H1 (cell line): ENCODE measurements at places on chromosomes 16 and 17.

DNA sequence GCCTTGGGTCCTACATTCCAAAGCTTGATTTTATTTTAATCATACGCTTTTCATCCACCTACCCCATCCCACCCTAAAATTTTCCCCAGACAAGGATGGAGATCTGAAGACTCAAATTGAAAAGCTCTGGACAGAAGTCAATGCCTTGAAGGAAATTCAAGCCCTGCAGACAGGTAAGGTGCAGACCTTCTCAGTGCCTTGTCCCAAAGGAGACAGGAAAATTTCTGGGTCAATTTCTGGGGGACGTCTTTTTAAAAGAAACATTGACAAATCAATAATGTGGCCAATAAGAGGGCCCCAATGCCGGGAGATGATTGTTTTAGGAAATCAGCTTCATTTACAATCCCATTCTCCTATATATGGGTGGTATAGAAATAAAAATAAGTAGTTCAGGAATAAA lies 5.7 kb downstream of the CLEC3A start:
- DNase-seq: no peak

DNA sequence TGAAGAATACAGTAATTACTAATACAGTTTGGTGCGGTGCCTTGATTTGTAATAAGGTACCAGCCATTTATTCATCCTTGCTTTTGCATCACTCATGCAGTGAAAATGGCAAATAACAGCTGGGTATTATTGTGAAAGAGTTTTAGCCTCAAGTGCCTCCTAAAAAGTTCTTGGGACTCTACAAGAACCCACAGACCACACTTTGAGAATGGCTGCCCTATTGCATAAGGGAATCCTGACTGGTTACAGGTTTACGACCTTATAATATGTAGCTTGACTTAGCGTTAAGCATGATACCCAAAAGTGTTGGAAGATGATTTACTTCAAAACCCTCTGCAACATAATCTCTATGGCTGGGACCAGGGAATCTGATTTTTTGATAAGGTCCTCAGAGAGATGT lies 4.2 kb downstream of the MYH13 start:
- no peak for DNase-seq

DNA sequence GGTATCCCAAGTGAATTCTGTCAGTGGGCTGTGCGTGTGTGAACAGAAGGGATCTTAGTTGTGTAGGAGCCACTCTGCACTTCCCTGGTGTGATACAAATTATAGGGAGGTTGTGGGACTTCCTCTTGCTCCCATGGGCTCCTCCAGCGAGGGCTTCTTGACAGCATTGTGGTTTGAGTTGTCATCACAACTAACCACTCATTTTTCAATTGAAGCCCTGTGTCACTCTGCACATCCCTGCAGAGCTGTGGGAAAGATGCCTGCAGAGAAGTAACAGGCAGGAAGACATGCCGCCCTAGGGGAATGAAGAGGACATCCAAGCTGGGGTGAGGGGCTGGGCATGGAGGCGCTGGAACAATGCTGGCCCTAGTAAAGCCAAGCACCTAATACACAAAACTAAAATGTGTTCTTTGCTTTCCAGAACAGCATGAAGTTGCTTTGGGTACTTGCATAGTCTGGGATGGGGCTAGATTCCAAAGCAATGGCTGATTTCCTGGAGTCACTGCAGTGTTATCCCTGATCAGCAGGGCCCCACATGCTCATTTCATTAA lies 692.5 kb downstream of the TOX3 start:
- no peak for DNase-seq

DNA sequence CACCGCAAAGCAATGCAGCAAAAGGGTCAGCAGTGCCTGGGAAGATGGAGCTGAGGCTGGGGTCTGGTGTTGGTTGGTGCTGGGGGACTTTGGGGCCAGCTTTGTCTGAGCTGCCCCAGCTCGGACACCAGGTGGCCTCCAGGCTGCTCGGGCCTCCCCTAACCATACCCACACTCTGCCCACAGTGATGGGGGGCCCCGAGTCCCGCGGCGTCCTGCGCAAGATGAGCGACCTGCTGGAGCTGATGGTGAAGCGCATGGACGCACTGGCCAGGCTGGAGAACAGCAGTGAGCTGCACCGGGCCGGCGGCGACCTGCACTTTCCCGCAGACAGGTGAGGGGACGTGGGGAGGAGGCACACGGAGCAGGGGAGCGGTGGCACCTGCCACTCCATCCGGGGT lies 13.8 kb downstream of the MGAT5B start:
- DNase-seq: no peak

DNA sequence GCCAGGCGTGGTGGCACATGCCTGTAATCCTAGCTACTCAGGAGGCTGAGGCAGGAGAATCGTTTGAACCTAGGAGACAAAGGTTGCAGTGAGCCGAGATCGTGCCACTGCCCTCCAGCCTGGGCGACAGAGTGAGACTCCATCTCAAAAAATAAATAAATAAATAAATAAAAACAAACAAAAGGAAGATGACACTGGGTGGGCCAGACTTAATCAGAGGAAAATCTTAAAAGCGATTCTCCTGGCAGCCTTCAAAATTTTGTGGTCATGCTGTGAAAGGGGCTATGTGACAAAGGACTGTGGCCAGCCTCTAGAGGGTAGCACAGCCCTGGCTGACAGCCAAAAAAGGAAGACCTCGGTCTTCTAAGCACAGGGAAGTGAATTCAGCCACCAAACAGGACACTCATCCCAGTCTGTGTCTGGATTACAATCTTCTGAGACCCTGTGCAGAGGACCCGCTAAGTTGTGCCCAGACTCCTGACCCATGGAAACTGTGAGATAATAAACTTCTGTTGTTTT lies 391.1 kb downstream of the CNTNAP4 start:
- no peak for DNase-seq

GRCh38 chr16:56294579-56294978 lies 103.3 kb downstream of the GNAO1 start:
- no peak for DNase-seq

DNA sequence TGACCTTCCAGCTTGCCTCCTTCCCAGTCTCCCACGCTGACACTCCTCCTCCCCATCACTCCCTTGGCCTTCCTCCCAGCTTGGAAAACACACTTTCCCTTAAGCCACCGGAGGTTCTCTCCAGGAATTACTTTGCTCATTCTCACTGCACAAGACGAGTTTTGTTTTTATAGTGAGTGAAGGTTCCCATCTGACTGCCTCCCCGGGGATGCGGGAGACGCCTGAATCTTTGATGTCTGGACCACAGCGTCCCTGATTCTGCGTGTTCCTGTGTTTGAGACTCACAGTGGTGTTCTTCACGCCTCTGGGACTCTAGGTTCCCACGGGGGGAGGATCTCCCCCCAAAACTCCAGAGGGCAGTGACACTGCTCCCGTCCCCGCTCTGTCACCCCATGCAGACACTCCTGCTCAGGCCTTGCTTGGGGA lies 2.0 kb downstream of the DNAI2 start:
- no peak for DNase-seq

GRCh38 chr16:84355149-84355548 lies 13.2 kb upstream of the ATP2C2 start:
- no peak for DNase-seq

DNA sequence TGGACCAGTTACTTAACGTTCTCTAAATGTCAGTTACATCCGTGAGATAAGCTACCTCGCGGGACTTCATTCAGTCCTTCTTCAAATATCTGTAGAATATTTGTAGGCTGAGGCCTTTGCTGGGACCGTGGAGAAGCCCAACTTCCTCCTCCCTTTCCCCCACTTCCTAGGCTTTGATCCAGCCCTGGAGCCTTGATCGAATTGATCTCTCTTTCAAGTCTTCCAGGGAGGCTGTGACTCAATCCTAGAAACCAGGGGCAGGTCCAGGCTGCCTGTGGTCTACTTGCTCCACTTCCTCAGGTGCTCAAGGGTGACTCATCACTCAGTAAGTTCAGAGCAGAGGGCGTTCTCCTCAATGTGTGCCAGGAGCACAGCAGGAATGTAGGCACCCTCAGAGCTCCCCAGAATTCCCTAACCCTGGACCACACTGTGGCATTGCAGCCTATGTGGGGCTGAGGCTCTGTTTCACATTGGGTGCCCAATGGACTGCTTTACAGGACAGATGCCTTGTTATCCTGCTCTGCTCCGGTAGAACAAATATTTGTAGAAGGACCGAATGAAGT lies 11.2 kb upstream of the CEP20 start:
- DNase-seq: no peak

DNA sequence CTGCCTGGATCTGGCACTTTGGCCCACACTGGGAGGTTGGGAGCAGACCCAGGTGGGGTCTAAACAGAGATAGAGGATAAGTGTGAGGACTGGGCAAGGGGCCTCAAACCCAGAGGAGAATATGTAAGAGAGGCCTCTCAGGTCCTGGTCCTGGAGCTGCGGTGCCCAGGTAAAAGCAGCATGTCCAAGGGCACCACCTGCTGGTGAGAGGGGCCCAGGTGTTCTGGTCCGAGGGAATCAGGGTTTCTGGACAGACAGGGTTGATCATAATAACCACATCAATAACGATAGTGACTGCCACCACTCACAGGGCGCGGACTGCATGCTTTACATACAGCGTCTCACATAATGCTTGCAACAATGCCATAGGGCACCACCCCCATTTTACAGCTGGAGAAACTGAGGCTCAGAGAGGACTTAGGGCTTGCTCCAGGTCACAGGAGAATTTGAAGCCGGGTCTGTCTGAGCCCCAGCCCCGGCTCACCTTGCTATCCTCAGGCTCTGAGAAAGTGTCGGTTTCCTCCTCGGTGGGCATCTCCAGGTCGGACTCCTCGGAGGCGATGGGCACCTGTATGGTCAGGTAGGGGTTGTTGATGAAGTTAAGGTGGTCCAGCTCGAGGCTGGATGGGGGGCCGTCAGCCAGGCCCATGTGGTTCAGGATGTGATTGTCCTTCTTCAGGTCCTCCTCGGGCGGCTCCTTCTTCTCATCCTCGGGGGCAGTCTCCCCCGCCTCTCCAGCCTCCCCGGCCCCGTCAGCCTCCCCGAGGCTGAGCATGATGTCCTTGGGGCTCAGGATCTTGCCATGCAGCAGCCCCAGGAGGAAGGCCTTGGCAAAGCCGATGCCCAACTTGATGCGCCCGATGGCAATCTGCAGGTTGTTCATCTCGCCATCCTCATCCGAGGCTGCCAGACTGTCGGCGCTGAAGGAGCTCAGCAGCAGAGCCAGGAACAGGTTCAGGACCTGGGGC lies 19.1 kb upstream of the CD79B start:
- peak; percentile 88 for DNase-seq

DNA sequence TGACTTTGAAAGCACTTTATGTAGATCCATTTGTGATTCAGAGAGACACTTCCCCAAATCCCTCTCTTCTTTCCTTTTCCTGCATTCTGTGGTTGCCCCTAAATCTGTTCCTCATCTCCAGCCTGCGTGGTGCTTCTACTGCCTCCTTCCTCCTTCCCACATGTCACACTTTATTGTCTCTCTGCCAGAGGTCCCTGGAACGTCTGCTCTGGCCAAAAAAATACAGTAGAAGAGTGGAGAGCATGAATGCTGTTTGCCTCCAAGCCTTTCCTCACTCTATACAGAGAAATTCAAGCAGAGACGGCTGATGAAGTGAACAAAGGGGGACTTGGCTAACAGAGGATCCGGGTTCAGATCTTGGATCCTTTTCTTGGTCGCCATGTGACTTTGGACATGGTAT lies 22.8 kb upstream of the IRX3 start:
- DNase-seq: no peak

DNA sequence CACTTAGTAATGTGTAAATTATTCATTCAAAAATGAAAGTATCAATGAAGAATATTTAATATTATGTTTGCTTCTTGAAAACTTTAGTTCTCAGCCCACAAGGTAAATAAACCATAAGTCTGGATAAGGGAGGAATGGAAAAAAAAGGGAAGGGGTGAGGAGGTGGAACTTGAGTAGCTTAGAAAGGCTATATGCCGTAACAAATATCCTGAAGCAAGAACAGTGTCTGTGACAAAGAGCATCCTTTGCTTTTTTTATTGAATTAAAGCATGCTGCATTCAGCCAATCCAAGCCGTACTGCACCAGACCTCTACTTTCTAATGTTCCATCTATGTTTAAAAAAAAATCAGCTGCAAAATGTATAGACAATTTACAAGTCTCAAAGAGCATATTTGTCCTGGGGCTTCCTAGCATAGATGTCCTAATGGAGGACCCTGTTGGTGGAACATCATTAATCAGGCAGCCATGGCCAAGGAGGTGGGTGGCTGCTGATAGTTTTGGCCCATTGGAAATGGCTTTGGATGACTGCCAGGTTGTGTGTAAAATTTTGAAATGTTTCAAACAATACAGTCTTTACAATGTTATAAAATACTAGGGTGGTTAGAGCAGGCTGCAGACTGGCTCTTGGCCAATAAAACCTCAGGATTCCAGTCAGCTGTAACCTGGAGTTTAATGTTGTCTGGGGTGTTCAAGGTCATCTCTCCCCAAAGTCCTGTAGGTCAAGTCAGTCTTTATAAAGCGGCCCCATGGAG lies 895.8 kb upstream of the SOX9 start:
- no peak for DNase-seq

- DNase-seq: peak; percentile 86
Observed at GRCh38 chr17:81142301-81143199, 22.8 kb upstream of the PVALEF start.

DNA sequence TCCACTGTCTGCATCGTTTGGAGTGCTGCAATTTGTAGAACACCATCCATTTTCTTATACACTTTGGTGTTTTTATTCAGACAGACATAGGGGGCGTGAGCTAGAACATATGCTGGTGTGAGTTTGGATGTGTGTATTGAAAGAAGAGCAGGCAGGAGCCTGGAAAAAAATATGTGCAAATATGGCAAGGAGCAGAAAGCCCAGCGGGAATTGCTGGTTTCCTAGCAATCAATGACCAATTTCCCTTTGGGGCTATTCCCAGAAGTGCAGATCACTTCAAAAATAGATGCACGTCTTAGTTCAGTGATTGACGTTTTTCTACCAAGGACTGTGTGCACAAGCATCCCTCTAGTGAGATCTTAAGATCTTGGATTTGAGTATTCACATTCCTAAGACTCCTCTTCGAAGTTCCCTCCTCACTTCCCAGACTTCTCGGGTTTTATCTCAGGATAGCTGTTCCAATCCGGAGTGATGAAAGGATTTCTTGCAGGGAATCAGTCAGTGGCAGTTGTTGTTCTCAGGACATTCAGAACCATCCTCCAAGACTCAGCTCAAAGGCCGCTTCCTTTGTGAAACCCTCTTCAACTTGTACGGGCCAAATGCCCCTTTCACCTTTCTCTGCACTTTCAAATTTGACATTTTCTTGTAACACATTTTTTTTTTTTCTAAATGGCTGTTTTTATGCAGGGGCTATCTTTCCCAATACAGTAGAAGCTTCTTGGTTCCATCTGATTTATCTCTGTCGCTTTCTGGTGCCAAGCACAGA lies 268.7 kb upstream of the ASIC2 start:
- DNase-seq: no peak
